Ovary (tissue), 10 donors: ENCODE measurements at places on chromosomes 16 and 17. TPM values are rescaled to one million over a fixed set of nuclear protein-coding genes. Genes with fewer than 3 reads are reported as not detected.

DNA sequence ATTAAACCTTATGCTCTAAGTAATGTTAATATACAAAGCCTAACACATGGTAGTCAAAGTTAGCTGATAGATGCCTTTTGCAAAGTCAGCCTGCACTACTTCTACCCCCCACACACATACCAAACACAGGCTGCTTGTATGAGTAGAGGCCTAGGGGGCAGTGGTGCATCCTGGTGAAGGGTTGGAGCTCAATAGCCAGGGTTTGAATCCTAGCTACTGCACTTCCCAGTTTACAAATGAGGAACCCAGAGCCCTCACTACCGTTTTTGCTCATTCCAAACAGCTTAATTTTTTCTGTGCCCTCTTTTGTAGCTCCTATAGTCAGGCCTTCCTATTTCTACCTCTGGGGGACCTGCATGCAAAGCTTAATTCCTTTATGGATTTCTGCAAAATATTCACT is 18.9 kb upstream of the HYDIN start:
- DNase-seq: no peak
- no peaks in the 10 kb centered on the region for H3K4me1 ChIP-seq
- no peak overlapping the region for H3K27ac ChIP-seq
- no peaks in the 10 kb centered on the region for H3K27me3 ChIP-seq

GRCh38 chr17:66351033-66351432 is 48.6 kb downstream of the PRKCA start:
- H3K4me1 ChIP-seq: peaks cover 17% of the 10 kb centered on the region
- H3K27me3 ChIP-seq: no peaks in the 10 kb centered on the region
- no peak overlapping the region for H3K4me3 ChIP-seq
- no peak overlapping the region for H3K27ac ChIP-seq
- no peaks in the 10 kb centered on the region for H3K36me3 ChIP-seq

The CASKIN2 gene
- 41.3 TPM for total RNA-seq

The CES5A gene
- total RNA-seq: not detected
